ENCODE measurements at places on chromosomes 16 and 17. TPM values are rescaled to one million over a fixed set of nuclear protein-coding genes. Genes with fewer than 3 reads are reported as not detected.

- no peak for DNase-seq
Measured at GRCh38 chr17:75267153-75267410, 3.9 kb downstream of the MIF4GD start.

The RHBDL3 gene
- total RNA-seq: 4.0 TPM

DNA sequence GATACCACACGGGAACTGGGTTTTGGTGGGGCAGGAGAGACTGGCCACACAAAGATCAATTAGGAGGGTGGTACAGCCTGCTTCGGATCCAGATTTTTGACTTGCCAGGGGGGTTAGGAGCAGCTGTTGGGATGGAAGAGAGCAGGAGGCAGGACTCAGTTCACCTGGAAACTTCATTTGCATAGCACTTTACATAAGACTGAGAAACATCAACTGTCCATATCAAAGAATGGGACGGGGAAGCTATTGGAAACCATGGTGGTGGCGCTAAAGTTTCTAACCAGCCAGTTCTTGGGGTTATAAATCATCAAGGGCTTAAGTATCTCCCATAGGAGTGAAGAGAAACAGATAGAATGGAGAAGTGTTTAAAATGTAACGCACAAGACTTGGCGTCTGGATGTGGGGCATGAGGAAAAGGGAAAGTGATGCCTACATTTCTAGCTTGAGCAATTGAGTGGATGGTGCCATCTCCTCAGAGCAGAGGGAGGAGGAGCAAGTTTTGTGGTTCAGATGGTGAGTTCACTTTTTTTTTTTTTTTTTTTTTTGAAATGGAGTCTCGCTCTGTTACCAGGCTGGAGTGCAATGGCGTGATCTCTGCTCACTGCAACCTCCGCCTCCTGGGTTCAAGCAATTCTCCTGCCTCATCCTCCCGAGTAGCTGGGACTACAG lies 6.4 kb upstream of the SRCAP start:
- no peak for DNase-seq

DNA sequence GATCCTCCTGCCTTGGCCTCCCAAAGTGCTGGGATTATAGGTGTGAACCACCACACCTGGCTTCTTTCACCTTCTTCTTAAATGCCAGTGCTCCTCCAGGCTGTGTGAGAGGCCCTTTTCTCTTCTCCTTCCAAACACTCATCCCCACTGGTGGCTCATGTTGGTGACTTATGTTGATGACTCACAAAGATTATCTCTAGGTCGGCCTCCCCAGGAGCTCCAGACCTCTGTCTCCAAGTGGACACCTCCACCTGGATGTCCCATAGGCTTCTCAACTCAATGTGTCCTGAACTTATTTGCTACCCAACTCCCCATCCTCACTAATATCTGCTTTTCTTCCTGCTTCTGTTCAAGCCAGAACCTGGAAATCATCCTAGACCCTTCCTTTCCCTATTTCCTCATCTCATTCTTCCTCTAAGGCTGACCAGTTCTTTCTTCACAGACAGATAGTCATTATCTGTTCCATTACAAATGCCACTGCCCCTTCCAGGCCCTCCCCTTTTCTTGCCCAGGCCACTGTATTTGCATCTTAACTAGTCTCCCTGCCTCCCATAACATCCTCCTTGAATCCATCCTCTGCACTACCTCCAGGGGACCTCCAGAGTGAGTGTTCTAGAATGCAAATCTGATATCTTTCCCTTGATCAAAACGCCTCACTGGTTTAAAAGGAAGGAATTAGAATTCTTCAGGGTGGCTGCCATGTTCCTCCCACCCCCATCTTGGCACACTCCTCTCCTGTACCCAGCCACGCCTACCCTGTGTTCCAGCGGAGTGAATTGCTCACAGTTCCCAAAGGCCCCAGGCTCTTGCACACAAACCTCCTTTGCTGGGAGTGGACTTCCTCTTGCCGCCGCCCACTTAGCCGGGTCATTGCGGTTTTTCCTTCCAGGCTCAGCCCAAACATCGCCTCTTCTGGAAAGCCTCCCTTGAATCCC lies 34.8 kb upstream of the FBXO47 start:
- DNase-seq: no peak

DNA sequence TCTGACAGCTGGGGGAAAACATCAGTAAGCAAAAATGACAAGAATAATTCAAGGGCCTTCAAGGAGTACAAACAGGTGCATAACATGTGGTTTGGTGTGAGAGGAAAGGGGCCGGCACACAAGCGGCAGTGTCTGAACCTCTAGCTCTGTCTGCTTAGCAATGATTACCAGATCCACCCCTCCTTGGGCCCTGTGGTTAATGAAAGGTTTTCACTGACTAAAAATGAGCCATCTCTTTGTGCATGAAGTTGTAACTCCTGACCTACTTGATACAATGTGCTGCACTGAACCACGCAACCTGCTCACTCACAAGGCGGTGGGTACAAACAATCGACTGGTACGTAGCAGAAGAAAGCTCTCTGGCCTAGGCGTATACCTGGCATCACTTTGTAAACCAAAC lies 15.1 kb downstream of the FAM117A start:
- DNase-seq: no peak

- no peak for DNase-seq
Measured at GRCh38 chr16:22369221-22369811, 5.1 kb downstream of the CDR2 start.

GRCh38 chr17:14222611-14223010 lies 14.1 kb downstream of the CDRT15 start:
- DNase-seq: no peak

DNA sequence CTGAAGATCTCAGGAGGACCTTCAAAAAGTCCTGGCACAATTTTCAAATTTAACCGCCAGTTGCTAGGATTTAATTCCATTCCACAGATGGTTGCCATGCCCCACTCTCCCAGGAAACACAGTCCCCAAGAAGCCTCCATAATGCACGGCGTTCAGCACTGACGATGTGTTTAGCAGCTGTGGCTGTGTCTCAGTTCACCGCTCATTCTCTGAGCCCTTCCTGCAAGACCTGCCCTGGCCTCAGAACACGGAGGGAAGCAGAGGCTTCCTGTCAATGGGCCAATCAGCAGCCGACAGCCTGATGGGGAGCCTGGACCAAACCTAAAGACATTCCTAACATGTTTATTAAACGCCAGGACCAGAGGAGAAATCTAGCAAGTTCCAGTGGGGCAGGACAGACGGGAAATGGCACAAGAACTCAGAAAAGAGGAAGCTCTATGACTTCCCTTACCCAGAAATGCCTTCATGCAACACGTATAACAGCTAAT lies 4.9 kb downstream of the MYLK3 start:
- no peak for DNase-seq

The SALL1 gene
- total RNA-seq: not detected

The KRT40 gene
- total RNA-seq: not detected

- no peak for DNase-seq
Measured at GRCh38 chr16:85541980-85542900, 70.9 kb upstream of the GSE1 start.

- DNase-seq: no peak
Measured at GRCh38 chr17:63293323-63294075, 152.6 kb downstream of the CYB561 start.

DNA sequence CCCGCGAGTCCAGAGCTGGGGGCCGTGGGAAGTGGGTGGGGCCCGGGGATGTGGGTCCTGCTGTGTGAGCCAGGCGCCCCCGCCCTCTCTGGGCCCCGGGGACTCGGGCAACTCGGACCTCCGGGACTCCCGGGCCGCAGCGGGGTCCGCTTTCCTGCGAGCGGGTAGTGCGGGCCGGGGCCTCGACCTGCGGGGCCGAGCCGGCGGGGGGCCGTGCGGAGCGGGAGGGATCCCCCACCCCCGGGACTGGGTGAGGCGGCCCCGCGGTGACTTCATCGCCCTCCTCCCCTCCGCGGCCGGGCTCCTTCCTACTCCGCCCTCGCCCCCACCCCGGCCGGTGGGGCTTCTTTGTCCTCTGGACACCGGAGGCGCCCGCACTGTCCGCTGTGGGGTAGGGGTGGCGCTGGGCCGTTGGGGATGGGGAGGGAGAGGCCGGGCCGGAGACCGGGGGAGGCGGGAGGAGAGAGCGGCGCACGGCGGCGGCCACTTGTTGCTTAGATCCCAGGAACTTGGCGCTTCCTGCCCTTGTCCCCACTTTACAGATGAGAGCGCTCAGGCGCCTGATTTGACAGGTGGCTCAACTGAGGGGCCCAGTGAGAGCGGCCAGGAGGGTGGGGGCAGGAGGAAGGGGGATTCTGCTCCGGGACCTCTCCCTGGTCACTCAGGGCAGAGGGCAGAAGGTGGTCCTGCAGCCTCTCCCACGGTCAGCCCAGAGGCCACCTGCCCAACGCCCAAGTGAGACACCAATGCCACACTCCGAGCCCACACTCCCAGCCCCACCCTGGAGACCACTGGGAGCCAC lies 874 bp downstream of the CMTM3 start:
- DNase-seq: no peak

GRCh38 chr16:86662195-86662594 lies 83.8 kb downstream of the FOXL1 start:
- DNase-seq: no peak

The VTN gene
- 1.5 TPM for total RNA-seq

GRCh38 chr17:372157-373152 lies 19.8 kb upstream of the RPH3AL start:
- no peak for DNase-seq

DNA sequence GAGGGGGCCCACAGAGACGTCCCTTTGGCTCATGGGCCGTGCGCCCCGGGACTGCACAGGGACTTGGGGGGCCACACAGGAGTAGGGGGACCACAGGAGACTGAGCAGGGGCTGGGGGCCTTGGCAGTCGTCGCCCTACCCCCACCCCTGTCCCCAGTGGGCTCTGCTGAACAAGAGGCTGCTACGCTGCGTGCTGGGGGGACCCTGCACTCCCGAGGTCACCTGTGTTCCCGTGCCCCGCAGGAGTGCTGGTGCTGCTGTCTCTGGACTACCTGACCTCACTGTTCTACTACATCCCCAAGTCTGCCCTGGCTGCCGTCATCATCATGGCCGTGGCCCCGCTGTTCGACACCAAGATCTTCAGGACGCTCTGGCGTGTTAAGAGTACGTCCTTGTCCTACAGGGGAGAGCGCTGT lies 14.4 kb upstream of the RNF213 start:
- no peak for DNase-seq

DNA sequence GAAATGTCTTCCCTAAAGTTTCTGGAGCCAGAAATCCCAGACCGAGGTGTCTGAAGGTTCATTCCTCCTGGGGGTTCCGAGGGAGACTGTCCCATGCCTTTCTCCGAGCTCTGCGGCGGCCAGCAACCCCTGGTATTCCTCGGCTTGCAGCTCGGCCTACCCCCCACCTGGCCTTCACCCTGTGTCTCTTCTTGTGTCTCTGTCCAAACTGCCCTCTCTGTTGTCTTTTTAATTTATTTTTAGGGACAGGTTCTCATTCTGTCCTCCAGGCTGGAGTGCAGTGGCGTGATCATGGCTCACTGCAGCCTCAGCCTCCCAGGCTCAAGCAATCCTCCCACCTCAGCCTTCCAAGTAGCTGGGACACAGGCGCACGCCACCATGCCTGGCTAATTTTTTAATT lies 211.7 kb downstream of the SEC14L1 start:
- DNase-seq: no peak

The FOXN1 gene
- total RNA-seq: not detected

- DNase-seq: no peak
Measured at GRCh38 chr16:85092309-85092708, 20.0 kb downstream of the CIBAR2 start.

The CD19 gene
- 0.27 TPM for total RNA-seq

DNA sequence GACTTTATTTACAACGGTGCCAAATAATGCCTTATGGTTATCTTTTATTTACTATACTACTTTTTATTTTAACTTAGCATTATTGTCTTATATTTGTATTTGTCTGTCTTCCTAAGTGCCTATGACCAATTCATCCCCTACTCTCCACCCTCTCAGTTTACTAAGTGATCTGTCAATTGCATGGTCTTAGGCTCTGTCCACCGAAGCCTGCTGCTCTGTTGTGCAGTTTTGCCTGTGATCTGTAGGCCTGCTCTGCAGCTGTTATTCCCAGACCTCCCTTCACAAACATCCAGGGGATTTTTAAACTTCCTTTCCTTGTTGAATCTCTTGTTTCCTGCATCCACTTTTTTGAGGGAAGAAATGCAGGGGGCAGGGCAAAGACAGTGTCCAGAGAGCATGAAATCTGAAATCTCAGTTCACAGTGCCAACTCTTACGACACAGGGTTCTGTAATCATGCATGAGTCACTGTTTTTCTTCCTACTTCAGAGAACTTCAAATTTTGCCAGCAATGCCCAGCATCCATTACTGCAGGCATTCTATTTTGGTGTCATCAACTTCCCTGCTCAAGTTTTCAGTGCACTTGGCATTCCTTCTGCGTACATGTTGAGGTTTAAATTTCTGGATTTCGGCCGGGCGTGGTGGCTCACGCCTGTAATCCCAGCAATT lies 11.4 kb downstream of the SLFN5 start:
- DNase-seq: peak; percentile 42

DNA sequence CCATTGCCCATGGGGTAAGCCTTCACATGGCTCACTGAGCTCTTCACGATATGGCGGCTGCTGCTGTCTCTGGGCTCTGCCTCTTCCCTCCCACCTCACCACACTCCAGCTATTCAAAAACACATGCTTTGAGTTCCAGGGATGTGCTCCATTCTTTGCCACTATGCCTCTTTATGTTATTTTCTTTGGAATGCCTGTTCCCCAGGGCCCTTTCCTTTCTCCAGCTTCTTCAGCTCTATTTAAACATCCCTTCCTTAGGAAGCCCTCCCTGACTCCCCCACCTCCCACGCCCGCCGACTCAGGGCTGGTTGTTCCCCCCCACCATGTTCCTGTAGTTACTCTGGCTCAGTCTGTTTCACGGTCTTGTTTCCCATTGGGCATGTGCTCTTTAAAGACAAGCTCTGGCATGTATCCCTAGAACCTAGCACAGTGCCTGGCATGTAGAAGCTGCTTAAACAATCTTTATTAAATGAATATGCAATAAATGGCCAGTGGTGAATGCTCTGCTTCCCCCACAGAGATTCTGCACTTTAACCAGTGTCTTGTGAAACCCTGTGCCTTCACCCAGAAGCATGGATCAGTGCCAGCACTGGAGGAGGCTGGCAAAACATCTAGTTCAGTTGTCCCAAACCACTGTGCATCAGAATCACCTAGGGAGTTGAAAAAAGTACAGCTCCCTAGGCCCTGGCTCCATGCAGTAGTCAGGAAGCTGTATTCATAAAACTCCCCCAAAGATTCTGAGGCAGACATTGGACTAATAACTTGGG lies 6.9 kb downstream of the MYCBPAP start:
- no peak for DNase-seq

- DNase-seq: no peak
Measured at GRCh38 chr17:77264617-77265230, 124.0 kb downstream of the SEC14L1 start.

The PYDC1 gene
- total RNA-seq: not detected

The KRT28 gene
- total RNA-seq: not detected

The KAT8 gene
- 44.9 TPM for total RNA-seq

DNA sequence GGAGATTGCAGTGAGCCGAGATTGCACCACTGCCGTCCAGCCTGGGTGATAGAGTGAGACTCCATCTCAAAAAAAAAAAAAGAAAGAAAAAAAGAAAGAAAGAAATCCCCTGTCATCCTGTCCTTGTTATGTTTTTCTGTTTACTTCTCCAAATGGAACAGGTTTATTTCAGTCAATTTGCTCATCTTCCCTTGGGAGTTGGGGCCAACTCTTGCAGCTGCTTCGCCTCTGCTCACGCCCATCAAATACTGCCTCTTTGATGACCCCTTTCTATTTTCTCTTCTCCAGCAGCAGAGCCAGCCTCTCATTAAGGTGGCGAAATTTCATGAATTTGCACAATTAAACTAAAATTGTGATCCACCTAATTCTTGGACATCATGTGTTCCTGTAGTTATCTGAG lies 173.4 kb downstream of the ZNF18 start:
- no peak for DNase-seq

- no peak for DNase-seq
Measured at GRCh38 chr17:35089586-35090296, 26.2 kb upstream of the RFFL start.

The ZFPM1 gene
- 14.6 TPM for total RNA-seq
